ENCODE measurements at places on chromosomes 2 and 18. TPM values are rescaled to one million over a fixed set of nuclear protein-coding genes. Genes with fewer than 3 reads are reported as not detected.

- H3K27ac ChIP-seq, result no peak overlapping the region
- H3K4me1 ChIP-seq, result no peaks in the 10 kb centered on the region
- DNase-seq, result no peak
- no peak overlapping the region for H3K4me3 ChIP-seq
Measured at GRCh38 chr2:32706815-32707579, 79.1 kb downstream of the TTC27 start.

GRCh38 chr2:39289609-39290008 is 45.8 kb upstream of the CDKL4 start:
- H3K27ac ChIP-seq, result no peak overlapping the region
- peaks cover 10% of the 10 kb centered on the region for H3K36me3 ChIP-seq
- no peaks in the 10 kb centered on the region for H3K27me3 ChIP-seq
- no peak for DNase-seq

DNA sequence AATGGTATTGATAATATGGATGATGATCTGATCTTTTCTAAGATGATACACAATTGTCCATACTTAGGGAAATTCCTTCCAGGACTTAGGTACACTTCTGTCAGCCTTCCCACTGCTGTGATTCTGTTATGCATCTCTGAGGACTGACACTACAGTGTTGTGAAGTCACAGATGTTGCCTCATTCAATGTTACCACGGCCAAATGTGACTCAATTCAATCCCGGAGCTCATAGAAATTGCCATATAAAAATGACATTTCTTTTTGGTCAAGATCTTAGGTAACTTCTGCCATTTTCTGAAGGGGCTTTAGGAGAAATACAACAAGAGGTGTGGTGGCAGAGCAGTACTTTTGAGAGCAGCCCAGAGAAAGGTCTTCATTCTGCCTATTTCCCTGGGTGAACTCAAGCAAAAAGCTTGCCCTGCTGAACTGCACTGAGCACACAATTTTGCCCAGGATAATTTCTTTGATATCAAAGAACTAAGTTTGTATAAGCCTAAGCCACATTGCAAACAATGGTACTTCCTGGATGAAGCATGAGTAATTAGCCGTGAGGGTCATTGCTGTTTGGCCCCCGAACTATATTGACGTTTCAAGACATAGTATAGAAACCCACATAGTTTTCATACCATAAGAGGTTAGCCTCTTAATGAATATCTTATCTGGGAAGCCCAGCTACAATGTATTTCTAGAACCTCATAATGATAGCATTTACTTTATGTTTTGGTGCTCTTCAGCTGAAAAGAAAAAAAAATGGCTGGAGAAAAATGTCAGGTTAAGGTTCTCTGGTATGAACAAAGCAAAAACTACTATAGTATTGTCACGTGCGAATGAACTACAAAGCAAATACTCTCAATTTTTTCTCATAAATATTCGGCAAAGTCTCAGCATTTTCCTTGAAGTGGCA is 437.4 kb downstream of the MEIS1 start:
- no peaks in the 10 kb centered on the region for H3K27me3 ChIP-seq
- H3K4me1 ChIP-seq, result no peaks in the 10 kb centered on the region
- H3K27ac ChIP-seq, result no peak overlapping the region
- H3K4me3 ChIP-seq, result no peak overlapping the region
- DNase-seq, result no peak

DNA sequence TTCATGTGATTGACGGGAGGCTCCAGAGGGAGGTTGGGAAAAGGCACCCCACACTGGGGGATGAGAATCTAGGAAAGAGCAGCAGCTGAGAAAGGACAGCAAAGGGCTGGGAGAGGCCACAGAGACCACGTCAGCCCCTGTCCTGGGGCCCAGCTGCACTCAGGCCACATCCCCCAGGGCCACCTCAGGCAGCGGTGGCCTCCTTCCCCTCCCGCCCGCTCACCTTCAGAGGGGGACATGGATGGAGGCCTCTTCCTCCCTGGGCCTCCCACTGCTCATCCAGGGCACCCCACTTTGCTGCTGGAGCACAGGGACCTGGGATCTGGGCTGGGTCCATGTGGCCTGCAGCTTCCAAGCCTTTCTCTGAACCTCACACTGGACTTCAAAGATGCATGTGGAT is 199.8 kb upstream of the HDAC4 start:
- no peaks in the 10 kb centered on the region for H3K27me3 ChIP-seq
- no peak overlapping the region for H3K27ac ChIP-seq
- no peaks in the 10 kb centered on the region for H3K36me3 ChIP-seq
- no peak overlapping the region for H3K4me3 ChIP-seq

The MTCL1 gene
- 0.36 TPM for total RNA-seq

The DSG2 gene
- total RNA-seq, result not detected

The BOLL gene
- not detected for total RNA-seq

DNA sequence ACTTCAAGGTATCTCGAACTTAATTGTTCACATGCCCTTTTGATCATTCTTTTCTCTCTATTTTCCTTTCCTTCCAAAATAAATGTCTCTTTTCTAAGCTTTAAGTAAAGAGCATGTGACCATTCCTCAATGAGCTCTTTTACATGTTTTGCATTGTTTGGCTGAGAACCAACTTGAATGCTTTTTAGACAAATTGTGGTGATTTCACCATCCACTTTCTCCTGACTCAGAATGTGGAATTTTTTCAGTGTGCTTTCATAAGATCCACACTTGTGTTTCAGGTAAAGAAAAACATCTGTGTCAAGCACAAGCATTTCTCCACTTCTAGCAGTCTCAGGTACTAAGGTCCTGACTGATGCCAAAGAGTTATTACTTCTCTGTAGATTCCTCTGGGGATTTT is 10.7 kb downstream of the RBM43 start:
- no peaks in the 10 kb centered on the region for H3K4me1 ChIP-seq
- H3K27me3 ChIP-seq, result no peaks in the 10 kb centered on the region
- H3K4me3 ChIP-seq, result no peak overlapping the region
- H3K36me3 ChIP-seq, result peaks cover 12% of the 10 kb centered on the region
- no peak for DNase-seq

GRCh38 chr2:1910592-1911246 is 166.4 kb upstream of the PXDN start:
- no peak for DNase-seq
- no peaks in the 10 kb centered on the region for H3K27me3 ChIP-seq
- H3K27ac ChIP-seq, result no peak overlapping the region
- H3K4me3 ChIP-seq, result no peak overlapping the region

- no peak overlapping the region for H3K27ac ChIP-seq
- H3K4me1 ChIP-seq, result peaks cover 25% of the 10 kb centered on the region
- H3K4me3 ChIP-seq, result no peak overlapping the region
- no peaks in the 10 kb centered on the region for H3K36me3 ChIP-seq
Measured at GRCh38 chr2:198325359-198325758, 521.0 kb downstream of the PLCL1 start.

- no peaks in the 10 kb centered on the region for H3K36me3 ChIP-seq
- peaks cover 8% of the 10 kb centered on the region for H3K4me1 ChIP-seq
- H3K4me3 ChIP-seq, result no peak overlapping the region
- no peaks in the 10 kb centered on the region for H3K27me3 ChIP-seq
- no peak overlapping the region for H3K27ac ChIP-seq
Measured at GRCh38 chr2:197959383-197959782, 155.0 kb downstream of the PLCL1 start.

The C2orf15 gene
- 2.3 TPM for total RNA-seq

DNA sequence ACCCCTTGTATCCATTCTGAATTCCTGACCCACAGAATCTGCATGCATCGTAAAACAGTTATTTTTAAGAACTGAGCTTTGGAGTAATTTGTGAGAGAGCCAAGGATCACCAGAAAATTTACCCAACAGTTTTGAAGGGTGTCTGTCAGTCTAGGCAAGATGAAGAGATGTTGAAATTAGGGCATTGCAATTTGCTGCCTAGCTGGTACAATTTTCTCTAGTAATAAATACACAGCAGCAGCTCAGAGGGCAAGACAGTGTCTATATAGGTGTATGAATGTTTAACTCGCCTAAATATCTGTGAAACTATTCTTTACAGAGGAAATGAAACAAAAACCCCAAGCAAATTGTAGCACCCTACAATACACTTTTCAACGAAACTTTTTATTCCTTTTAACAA is 377.8 kb upstream of the POU3F3 start:
- no peak overlapping the region for H3K4me3 ChIP-seq
- no peaks in the 10 kb centered on the region for H3K4me1 ChIP-seq
- no peaks in the 10 kb centered on the region for H3K36me3 ChIP-seq
- DNase-seq, result no peak

GRCh38 chr2:3223080-3223923 is 154.3 kb downstream of the EIPR1 start:
- H3K4me3 ChIP-seq, result no peak overlapping the region
- H3K27me3 ChIP-seq, result no peaks in the 10 kb centered on the region
- H3K36me3 ChIP-seq, result no peaks in the 10 kb centered on the region
- peaks cover 34% of the 10 kb centered on the region for H3K4me1 ChIP-seq

- H3K27ac ChIP-seq, result no peak overlapping the region
- no peaks in the 10 kb centered on the region for H3K27me3 ChIP-seq
- H3K36me3 ChIP-seq, result no peaks in the 10 kb centered on the region
- no peaks in the 10 kb centered on the region for H3K4me1 ChIP-seq
- no peak for DNase-seq
Measured at GRCh38 chr2:102112692-102113665, 29.6 kb upstream of the IL1R1 start.

The TEX44 gene
- total RNA-seq, result not detected

The COPS9 gene
- total RNA-seq, result 82.2 TPM

The SLC19A3 gene
- not detected for total RNA-seq

GRCh38 chr2:55451699-55452098 is 32.0 kb upstream of the CCDC88A start:
- no peaks in the 10 kb centered on the region for H3K4me1 ChIP-seq
- no peaks in the 10 kb centered on the region for H3K27me3 ChIP-seq
- no peak for DNase-seq
- no peak overlapping the region for H3K27ac ChIP-seq
- no peaks in the 10 kb centered on the region for H3K36me3 ChIP-seq
- no peak overlapping the region for H3K4me3 ChIP-seq

DNA sequence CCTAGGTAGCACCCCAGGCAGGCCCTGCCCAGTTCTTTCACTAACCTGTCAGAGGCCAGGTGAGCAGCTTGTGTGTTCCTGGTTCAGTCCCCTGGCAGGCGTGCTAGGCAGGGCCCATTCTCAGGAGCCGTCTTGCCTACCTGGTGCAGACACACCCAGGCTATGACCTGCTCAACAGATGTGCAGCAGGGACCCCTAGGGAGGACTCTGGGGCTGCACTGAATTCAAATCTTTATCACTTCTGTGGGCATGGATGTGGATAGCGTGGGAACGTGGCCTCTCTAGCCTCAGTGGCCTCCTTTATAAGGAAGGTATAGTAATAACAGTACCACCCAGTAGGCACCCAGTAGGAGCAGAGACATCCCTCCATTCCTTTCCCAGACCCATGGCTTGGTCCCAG is 48.4 kb downstream of the PLEKHB2 start:
- H3K36me3 ChIP-seq, result peaks cover 10% of the 10 kb centered on the region
- no peak for DNase-seq
- H3K27me3 ChIP-seq, result no peaks in the 10 kb centered on the region

DNA sequence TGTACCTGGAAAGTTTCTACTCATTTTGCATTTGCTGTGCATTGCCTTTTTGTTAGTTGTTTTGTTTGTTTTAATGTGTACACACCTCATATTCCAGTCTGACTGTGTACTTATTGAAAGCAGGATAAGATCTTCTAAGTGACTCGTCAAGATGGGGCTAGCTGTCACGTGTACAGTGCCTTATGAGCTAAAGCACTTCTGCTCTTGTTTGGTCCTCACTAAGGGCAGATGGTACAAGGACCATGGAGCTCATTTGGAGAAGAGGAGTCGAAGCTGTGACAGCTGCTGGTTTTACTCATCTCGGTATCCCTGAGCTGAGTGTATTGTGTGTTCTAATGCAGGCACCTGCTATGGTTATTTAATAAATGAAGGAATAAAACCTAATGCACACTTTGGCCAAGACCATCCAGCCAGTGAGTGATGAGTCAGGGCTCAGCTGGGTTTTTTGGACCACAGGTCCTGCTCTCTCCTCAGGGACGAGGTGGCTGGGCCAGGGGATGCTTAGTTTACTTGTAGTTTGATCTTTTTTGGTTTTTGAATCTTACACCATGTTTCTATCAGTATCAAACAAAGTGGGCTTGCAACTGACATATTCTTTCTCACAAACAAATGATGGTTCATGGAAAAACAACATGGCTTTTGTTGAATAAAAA is 152.5 kb upstream of the APCDD1 start:
- H3K27me3 ChIP-seq, result no peaks in the 10 kb centered on the region
- no peak overlapping the region for H3K27ac ChIP-seq
- no peak for DNase-seq
- H3K36me3 ChIP-seq, result no peaks in the 10 kb centered on the region
- H3K4me3 ChIP-seq, result no peak overlapping the region
- no peaks in the 10 kb centered on the region for H3K4me1 ChIP-seq

The C2orf66 gene
- total RNA-seq, result not detected

The TP53I3 gene
- 0.47 TPM for total RNA-seq

- H3K4me3 ChIP-seq, result no peak overlapping the region
- DNase-seq, result no peak
- no peaks in the 10 kb centered on the region for H3K36me3 ChIP-seq
- no peaks in the 10 kb centered on the region for H3K4me1 ChIP-seq
- H3K27ac ChIP-seq, result no peak overlapping the region
- no peaks in the 10 kb centered on the region for H3K27me3 ChIP-seq
Measured at GRCh38 chr2:120988051-120988699, 252.5 kb downstream of the GLI2 start.

The GPBAR1 gene
- total RNA-seq, result 1.2 TPM
